ENCODE measurements at places on chromosomes 3 and 15. TPM values are rescaled to one million over a fixed set of nuclear protein-coding genes. Genes with fewer than 3 reads are reported as not detected.

DNA sequence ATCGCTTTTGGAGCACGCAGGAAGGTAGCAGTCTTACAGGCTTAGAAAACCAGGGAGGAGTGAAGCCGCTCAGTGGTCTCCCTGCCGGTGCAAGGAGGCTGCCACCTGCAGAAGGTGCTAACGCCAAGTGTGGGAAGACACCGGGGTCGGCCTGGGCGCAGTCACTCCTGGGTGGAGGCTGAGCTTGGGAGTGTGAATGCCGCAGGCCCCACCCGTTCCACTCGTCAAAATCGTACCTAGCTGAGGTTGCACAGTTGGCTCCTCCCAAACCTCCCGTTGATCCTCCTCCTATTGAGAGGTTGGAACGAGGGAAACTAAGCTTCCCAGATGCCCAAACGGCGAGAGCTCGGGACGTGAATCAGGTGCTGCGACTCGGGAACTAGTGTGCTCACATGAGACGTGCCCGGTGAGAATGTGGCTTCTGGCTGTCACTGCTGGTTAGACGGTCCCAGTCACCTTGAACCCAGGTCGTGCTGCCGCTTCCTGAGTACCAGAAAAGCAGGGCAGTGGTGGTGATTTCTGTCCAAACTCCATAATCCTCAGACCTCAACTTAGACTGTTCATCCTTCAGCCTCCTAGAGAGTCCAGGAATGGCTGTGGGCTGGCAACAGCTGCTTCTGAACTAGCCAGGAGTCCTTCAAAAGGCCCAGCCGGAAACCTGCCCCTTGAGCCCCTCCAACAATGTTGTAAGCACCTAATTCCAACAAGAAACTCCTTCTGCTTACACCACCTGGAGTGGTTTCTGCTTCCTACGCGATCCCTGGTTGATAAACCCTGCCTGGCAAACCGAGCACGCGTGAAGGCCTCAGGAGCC is 156.0 kb downstream of the XXYLT1 start:
- no peak for DNase-seq

DNA sequence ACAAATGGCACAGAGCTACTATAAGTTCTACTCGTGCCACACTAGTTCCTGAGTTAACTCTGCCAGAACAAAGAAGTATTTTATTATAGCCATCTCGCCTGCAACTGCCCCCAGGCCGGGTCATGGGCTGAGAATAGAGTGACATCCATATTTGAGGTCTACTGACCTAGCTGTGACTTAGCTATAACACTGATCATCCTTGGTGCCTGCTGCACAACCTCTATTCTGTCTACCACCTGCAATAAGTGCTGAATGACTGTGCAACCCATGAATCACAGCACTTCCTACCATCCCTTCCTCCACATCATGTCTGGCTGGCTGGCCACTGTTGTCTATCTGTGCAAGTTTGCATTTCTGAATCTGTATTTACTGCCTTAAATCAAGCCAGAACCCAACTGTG is 506.5 kb upstream of the TBL1XR1 start:
- no peak for DNase-seq

GRCh38 chr3:151428386-151428785 is 32.5 kb downstream of the IGSF10 start:
- no peak for DNase-seq

GRCh38 chr15:97234851-97235610 is 725.5 kb upstream of the ARRDC4 start:
- peak; percentile 40 for DNase-seq

- no peak for DNase-seq
Measured at GRCh38 chr3:189606774-189607173, 24.4 kb upstream of the TP63 start.

KLHL40 gene
- not detected for total RNA-seq

ALG1L2 gene
- not detected for total RNA-seq

- DNase-seq: peak; percentile 88
Measured at GRCh38 chr15:48861813-48862431, 16.0 kb upstream of the EID1 start.

DNA sequence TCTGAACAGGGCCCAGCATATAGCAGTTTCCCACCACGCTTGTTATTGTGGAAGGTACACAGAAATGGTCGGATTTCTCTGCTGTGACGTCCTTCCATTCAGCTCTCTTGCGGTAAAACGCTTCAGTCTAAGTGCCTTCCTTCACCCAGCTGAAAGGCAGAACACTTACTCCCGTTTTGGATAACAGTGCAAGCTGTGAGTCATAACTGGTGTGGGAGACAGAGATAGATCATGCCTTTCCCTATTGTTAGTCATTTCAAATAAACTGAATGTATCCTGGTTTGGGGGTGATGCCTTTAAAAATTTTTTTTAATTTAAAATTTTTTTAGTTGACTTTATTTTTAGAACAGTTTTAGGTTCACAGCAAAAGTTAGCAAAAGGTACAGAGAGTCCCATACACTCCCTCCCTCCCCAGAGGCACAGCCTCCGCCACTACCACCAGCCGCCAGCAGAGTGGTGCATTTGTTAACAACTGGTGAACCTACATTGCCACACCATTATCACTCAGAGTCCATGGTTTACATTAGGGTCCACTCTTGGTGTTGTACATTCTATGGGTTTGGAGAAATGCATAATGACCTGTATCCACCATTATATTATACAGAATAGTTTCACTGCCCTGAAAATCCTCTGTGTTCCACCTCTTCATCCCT is 94.9 kb upstream of the NSMCE3 start:
- DNase-seq: peak; percentile 65

DNA sequence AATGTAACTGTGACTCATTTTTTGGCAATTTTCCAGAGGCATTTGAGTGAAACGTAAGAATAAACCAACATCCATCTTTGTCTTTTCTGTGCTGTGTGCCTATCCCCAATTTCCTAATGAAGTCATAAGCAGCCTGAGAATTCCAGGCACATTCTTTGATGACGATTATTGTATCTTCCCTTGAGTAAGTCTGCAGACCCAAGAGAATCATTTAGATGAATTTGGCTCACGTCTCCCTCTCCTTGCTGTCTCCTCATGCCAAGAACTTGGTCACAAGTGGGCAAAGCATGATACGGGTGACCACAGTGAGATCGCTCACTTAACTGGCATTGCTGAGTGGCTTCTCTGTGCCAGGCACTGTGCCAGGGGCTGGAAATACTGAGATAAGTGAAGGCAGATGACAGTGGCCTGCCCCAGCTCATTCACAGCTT is 384.5 kb upstream of the IL12A start:
- DNase-seq: peak; percentile 50

DNA sequence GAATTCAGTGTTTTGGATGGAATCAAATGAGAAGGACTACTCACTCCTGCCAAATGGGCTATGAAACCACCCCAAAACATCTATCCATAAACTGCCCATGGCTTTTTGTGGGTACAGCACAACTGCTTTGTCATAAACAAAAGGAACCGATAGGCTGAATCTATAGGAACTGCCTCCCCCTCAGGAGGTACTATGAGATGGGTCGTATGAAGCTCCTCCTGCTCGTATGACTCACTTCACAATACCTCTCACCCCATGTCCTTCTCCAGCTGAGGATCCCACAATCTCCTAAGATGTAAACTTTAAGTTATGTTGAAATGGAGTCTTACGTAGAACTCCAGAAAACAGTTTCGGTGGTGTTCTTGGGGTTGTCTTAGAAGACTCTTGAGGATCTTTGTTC is 129.9 kb upstream of the SAMMSON start:
- DNase-seq: no peak

DNA sequence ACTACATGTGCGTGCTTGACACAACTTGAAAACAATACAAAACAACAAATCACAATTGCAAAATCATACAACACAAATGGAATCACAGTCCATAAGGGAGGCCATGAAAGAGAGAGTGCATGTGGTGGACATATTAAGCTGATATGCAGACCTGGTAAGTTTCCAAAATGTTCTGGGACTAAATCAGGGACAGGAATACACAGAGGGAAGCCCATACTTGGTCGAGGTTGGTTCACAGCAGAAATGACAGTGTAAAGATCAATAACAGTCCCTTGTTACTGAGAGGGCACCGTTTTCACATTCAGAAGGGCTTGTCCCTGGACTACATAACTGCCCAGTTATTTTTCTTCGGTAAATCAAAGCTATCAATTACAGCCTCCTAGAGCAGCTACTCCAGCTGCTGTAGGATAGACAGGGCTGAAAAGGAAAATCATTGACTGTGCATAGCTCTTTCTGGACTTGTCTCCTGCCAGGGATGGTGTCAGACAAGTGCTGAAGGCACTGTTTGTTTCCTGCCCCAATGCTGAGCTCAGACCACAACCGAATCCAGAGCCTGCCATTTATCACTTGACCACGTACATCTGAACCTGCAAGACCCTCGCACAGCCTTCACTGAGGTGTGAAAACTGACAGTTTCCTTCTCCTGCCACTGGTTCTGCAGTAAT is 79.5 kb upstream of the KCNMB2 start:
- no peak for DNase-seq

EPHB1 gene
- total RNA-seq: 1.2 TPM

SRGAP3 gene
- 4.6 TPM for total RNA-seq

ATP10A gene
- total RNA-seq: 4.4 TPM

GRCh38 chr3:196639483-196640296 is at the start of gene NRROS:
NRROS (plus strand) TSS chr3:196639694; CDS start chr3:196654540, 14,846 bp downstream.
- peak; percentile 49 for DNase-seq
